RKO (cell line): ENCODE measurements at places on chromosomes 5 and 9.

GRCh38 chr9:111023128-111023527 lies 15.1 kb downstream of the LPAR1 start:
- DNase-seq = no peak

GRCh38 chr5:178371362-178372111 lies 138.9 kb upstream of the PHYKPL start:
- no peak for DNase-seq

DNA sequence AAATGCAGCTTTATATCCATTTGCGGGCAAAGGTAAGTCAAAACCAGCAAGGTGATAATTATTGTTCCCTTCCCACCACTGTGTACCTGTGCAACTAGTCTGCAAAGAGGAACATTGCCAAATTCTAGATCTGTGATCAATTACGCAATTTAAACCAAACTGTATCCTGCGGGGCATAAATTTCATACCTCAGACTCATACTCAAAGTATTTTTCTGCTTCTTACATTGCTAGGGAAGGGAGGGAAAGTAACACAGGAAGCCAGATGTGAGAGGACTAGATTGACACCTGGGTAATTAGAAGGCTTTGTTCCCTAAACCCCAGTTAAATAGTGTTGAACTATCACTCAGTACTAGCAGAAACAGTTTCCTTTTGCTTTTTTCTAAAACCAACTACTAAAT lies 240.2 kb upstream of the ZNF608 start:
- no peak for DNase-seq

GRCh38 chr9:127768698-127769097 lies 9.8 kb downstream of the SH2D3C start:
- DNase-seq = no peak

DNA sequence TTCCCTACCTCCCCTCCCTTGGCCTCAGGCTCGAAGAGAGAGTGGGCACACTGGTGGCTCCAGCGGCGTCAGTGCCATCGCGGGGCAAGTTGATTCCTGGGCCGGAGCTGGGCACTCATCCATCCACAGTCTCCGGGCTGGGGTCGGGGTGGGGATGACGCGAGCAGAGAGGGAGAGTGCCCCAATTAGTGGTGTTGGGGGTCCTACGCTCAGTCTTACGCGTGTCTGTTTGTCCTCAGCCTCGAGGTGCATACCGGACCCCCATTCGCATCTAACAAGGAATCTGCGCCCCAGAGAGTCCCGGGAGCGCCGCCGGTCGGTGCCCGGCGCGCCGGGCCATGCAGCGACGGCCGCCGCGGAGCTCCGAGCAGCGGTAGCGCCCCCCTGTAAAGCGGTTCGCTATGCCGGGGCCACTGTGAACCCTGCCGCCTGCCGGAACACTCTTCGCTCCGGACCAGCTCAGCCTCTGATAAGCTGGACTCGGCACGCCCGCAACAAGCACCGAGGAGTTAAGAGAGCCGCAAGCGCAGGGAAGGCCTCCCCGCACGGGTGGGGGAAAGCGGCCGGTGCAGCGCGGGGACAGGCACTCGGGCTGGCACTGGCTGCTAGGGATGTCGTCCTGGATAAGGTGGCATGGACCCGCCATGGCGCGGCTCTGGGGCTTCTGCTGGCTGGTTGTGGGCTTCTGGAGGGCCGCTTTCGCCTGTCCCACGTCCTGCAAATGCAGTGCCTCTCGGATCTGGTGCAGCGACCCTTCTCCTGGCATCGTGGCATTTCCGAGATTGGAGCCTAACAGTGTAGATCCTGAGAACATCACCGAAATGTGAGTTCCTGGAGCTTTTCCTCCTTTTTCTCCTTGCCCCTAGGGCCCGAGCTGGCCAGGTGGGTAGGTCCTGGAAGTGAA lies 861 bp downstream of the NTRK2 start:
- no peak for DNase-seq
